ENCODE measurements at places on chromosomes 11 and 22. TPM values are rescaled to one million over a fixed set of nuclear protein-coding genes. Genes with fewer than 3 reads are reported as not detected.

The CCDC188 gene
- polyA plus RNA-seq, result 1.7 TPM

The ART5 gene
- 1.2 TPM for polyA plus RNA-seq

The OR10W1 gene
- polyA plus RNA-seq, result not detected

The EXPH5 gene
- 9.0 TPM for polyA plus RNA-seq

The PIK3IP1 gene
- polyA plus RNA-seq, result 11.1 TPM

The CRYBB2 gene
- polyA plus RNA-seq, result 0.29 TPM

GRCh38 chr11:13210424-13210823 lies 67.2 kb upstream of the BMAL1 start:
- peak; percentile 29 for DNase-seq
- no peaks in the 10 kb centered on the region for H3K36me3 ChIP-seq
- H3K27ac ChIP-seq, result no peak overlapping the region

DNA sequence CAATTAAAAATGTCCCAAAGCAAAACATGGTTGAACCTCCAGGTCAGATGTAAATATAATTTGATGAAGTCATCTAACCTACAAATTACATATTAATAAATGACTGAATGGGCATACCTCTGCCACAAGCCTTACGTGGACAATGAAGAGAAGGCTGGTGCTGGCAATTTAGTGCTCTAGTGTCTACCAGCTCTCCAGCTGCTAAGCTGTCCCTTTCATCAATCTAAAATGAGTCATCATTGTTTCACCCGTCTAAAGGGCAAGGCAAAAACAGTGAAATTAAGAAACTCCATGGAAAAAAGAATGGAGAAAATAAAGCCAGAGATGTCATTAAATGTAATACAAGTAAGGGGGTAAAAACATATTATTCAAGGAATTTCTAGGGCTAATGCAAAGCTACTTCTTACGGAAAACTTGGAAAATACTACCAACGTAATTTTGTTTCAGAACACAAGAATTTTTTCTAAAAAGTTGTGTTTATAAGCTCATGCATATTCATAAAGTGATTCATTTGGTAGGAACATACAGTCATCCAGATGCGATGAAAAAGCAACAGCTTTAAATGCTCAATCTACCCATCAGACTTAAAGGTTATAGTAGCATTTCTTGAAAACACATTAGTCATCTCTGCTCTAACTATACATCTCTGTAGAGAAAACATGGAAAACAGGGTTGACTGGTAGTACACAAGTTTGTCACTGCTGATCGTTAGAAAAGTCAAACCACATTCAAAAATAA lies 71.5 kb downstream of the SIK3 start:
- DNase-seq, result no peak
- H3K36me3 ChIP-seq, result no peaks in the 10 kb centered on the region
- no peak overlapping the region for H3K27ac ChIP-seq
- H3K4me3 ChIP-seq, result no peak overlapping the region
- H3K4me1 ChIP-seq, result no peaks in the 10 kb centered on the region

- H3K27ac ChIP-seq, result no peak overlapping the region
- no peaks in the 10 kb centered on the region for H3K36me3 ChIP-seq
- no peaks in the 10 kb centered on the region for H3K4me1 ChIP-seq
- no peak for DNase-seq
- peaks cover 5% of the 10 kb centered on the region for H3K27me3 ChIP-seq
Measured at GRCh38 chr11:101576456-101576855, 7.4 kb downstream of the TRPC6 start.

- no peak for DNase-seq
- H3K36me3 ChIP-seq, result no peaks in the 10 kb centered on the region
- no peak overlapping the region for H3K27ac ChIP-seq
- no peaks in the 10 kb centered on the region for H3K4me1 ChIP-seq
- no peaks in the 10 kb centered on the region for H3K27me3 ChIP-seq
- no peak overlapping the region for H3K4me3 ChIP-seq
Measured at GRCh38 chr11:11663907-11664306, 42.1 kb upstream of the GALNT18 start.

GRCh38 chr22:49975543-49976389 lies 15.2 kb downstream of the PIM3 start:
- H3K27ac ChIP-seq, result peak overlapping the region; percentile 48
- no peak overlapping the region for H3K4me3 ChIP-seq
- peaks cover 27% of the 10 kb centered on the region for H3K4me1 ChIP-seq
- DNase-seq, result peak; percentile 33

DNA sequence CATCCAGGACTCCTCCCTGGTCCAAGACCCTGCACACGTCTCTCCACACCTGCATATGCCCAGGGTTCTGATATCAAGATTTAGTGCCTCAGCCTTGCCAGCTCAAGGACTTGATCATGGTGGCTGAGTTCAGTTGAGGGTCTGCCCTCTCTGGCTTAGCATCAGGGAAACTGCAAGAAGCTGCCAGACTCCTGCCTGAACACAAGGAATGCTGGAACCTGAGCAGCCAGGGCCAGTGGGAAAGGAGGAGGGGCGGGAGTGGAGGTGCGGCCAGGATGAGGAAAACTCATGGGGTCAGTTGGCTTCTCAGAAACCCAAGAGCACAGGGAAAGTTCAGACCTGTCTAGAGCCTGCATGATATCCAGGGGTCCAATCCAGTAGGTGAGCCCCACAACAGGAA lies 546.1 kb downstream of the BUD13 start:
- H3K36me3 ChIP-seq, result no peaks in the 10 kb centered on the region
- no peak for DNase-seq
- H3K4me3 ChIP-seq, result no peak overlapping the region
- no peak overlapping the region for H3K27ac ChIP-seq
- H3K27me3 ChIP-seq, result no peaks in the 10 kb centered on the region

DNA sequence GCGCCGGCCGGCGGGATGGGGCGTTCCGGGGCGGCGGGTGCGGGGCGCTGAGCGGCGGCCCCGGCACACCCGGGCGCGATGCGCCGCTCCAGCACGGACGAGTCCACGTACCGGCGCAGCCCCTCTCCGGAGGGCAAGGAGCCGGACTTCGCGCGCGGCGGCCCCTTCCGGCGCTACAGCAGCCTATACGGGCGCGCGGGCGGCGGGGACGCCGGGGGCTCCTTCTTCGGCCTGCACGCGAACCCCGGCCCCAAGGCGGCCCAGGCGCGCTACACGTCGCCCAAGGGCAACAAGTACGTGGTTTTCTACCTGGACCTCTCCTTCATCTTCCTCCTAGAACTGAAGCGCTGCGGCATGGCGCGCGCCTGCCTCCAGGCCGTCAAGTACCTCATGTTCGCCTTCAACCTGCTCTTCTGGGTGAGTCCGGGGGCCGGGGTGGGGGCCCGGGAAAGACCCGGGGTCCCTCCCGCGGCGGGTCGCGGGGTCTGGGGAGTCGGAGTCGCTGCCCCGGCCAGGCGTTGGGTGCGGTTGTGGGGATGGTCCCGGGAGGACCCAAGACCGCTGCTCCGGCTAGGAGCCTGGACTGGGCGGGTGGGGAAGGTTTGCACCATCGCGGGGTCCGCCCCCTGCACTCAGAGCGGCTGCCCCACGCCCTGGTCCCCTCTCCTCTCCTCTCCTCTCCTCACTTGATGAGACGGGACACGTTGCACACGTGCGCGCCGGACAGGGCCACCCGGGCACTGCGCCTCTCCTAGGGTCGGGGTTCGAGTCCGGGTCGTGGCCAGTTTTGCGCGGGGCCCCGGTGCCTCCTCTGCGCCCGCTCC lies 7.5 kb downstream of the TSPAN4 start:
- peak overlapping the region; percentile 53 for H3K4me3 ChIP-seq
- H3K36me3 ChIP-seq, result no peaks in the 10 kb centered on the region
- H3K27me3 ChIP-seq, result no peaks in the 10 kb centered on the region
- peaks cover 48% of the 10 kb centered on the region for H3K4me1 ChIP-seq
- peak; percentile 79 for DNase-seq

DNA sequence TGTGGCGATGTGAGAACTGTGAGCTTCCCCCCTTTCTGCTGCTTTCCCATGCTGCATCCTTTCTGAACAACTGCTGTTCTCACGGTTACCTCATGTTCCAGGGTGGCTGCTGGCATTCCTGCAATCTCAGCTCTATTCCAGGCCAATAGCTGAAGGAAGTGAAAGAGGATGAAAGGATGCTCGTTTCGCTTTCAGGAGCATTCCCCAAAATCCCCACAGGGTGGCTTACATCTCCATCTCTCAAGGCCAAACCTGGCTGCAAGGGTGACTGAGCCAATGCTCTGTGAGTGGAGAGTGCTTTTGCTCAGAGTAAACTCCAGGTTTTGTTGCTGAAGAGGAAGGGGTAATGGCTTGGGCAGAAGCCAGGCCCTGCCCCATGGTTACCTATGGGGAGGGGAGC lies 848.2 kb downstream of the BRD1 start:
- H3K27ac ChIP-seq, result no peak overlapping the region
- H3K4me1 ChIP-seq, result no peaks in the 10 kb centered on the region
- no peak overlapping the region for H3K4me3 ChIP-seq
- no peak for DNase-seq
- H3K27me3 ChIP-seq, result peaks cover 12% of the 10 kb centered on the region

DNA sequence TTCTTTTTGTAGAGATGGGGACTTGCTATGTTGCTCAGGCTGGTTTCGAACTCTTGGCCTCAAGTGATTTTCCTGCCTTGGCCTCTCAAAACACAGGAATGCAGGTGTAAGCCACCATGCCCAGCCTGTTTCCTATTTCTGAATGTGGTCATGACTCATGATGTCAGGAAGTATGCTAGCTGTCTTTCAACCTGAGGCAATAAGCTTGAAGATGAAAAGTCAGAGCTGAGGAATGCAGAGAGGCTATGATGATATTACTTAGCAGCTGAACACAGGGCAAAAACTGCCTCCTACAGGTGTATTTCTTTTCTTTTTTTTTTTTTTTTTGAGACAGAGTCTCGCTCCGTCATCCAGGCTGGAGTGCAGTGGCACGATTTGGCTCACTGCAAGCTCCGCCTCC lies 9.0 kb upstream of the NUCB2 start:
- no peaks in the 10 kb centered on the region for H3K27me3 ChIP-seq
- H3K4me3 ChIP-seq, result no peak overlapping the region
- H3K36me3 ChIP-seq, result no peaks in the 10 kb centered on the region
- H3K27ac ChIP-seq, result no peak overlapping the region
- H3K4me1 ChIP-seq, result no peaks in the 10 kb centered on the region

DNA sequence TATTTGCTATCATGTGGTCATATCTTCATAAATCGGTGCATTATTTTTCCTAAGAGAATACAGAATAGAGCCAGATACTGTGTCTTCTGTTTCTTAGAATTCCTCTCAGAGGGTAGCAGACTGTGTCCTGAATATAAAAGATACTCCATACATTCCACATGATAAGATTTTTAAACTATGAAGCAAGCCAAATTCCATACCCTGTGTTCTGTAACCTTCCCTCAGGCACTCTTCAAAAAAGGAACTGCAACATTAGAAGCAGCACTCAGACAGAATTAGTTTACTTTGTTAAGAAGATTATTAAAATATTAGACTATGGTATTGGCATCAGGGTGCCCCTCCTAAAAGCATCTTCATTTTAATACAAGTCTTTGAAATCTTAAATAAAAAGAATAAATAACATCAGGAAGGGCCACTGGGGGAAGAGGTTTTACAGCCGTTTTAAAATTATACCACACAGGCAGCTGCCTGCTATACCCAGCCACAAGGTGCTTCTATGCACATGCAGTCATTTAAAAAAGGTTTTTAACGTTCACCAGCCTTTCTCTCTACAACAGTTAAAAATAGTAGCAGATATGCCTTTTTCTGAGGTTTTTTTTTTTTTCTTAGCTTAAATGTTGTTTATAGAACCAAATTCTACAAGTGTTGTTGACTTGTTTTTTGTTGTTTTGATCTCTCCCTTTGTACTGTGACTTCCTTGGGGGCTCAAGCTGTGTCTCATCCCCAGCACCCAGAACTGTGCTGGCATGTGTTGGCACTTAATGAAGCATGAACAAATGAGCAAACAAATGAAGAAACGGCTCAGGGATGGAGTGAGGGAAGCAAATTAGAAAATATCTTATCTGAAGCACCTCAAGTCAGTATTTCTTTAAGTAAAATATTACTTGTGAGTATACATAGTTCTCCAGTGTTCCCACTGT lies 54.7 kb upstream of the CCDC89 start:
- H3K27me3 ChIP-seq, result no peaks in the 10 kb centered on the region
- no peaks in the 10 kb centered on the region for H3K36me3 ChIP-seq
- peaks cover 7% of the 10 kb centered on the region for H3K4me1 ChIP-seq
- no peak for DNase-seq
- H3K4me3 ChIP-seq, result no peak overlapping the region

DNA sequence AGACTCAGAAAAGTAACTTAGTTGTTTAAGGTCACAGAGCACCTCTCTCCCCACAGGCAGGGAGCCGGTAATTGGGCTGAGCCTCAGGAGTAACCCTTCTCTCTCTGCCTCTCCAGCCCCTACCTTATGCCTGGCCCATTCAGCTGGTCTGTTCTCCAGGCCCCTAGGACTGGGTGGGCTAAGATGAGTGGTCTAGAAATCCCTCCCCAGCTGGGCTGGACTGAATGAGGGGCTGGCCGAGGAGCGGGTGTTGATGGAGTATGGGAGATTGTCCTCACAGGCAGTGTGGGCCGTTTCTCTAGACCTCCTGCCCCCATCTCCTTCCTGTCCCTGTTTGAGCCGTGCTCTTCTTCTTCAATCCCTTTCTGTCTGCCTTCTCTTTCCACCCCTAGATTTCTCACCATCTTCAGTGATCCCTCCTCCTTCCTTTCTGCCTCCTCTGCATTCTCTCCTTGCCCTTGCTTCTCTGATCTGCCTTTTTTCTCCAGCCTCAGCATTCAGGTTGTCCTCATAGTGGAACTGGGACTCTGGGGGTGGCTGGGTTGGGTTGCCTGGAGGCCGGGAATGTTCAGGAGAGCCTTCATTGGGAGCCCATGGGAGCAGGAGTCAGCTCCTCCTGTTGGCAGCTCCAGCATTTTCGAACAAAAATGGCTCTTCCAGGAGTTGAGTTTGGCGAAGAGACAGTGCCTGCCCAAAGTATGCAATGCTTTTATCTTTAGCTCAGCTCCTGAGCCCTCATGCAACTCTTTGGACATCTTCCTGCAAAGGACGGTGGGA lies 7.6 kb downstream of the ST3GAL4 start:
- H3K36me3 ChIP-seq, result no peaks in the 10 kb centered on the region
- no peak for DNase-seq
- peaks cover 37% of the 10 kb centered on the region for H3K4me1 ChIP-seq
- H3K27me3 ChIP-seq, result no peaks in the 10 kb centered on the region
- H3K27ac ChIP-seq, result no peak overlapping the region

DNA sequence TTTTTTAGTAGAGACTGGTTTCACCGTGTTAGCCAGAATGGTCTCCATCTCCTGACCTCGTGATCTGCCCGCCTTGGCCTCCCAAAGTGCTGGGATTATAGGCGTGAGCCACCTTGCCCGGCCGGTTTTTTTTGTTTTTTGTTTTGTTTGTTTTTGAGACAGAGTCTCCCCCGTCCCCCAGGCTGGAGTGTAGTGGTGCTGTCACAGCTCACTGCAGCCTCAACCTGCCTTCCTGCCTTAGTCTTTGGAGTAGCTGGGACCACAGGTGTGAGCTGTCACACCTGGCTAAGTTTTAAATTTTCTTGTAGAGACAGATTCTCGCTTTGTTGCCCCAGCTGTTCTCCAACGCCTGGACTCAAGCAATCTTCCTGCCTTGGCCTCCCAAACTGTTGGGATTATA lies 3.2 kb downstream of the PPIL2 start:
- H3K4me3 ChIP-seq, result no peak overlapping the region
- H3K4me1 ChIP-seq, result peaks cover 21% of the 10 kb centered on the region
- DNase-seq, result no peak
- H3K36me3 ChIP-seq, result no peaks in the 10 kb centered on the region
